NCI-H1436 (cell line): ENCODE measurements at places on chromosomes 7 and 10.

- no peak for DNase-seq
Measured at GRCh38 chr10:62765726-62766125, 38.8 kb upstream of the ADO start.

GRCh38 chr7:39075210-39075609 lies 97.5 kb downstream of the POU6F2 start:
- no peak for DNase-seq

DNA sequence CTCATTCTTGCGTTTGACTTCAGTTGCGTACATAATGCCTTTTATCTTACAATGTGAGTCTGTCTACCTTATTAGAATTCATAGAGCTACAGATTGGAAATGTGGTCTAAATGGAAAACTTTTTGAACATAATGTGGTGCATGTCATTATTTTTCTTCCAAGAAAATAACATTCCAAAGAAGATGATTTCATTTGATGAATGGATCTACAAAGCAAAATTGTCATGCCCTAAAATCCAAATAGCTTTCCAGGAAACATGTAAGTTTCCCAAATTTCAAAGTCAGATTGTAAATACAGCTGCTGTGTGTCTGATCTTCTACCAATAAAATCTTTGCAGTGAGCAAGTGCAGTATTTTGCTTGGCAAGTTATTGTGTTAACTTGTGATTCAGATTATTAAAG lies 101.8 kb upstream of the FZD8 start:
- no peak for DNase-seq

DNA sequence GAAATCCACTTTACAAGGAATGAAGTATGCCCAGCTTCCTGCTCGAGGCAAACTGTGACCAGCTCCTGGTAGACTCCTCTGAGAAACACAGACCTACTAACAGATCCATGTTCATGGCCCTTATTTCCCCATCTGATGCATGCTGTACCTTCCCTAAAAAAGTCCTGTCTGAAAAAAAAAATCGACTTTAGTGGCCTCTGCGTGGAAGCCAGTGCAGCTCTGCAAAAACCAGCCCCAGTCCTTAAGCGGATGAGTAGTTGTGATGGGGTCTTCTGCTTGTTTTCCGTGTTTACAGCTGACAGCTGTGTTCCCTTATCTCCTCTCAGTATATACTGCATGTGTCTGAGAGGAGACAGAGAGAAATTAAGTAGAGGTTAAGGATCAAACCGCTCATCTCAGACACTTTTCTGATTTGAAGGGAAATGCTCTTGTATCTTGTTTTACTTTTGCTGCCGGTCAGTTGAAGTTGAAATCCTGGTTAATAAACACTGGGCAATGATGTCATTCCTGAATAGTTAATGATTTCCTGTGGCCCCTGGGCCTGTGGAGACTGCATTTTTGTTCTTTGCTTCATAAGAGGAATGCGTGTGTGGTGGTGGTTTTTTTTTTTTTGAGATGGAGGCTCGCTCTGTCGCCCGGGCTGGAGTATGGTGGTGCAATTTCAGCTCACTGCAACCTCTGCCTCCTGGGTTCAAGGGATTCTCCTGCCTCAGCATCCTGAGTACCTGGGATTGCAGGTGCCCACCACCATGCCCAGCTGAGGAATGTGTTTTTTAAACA lies 67.6 kb downstream of the DOCK1 start:
- no peak for DNase-seq

GRCh38 chr10:4191354-4191753 lies 406.3 kb upstream of the KLF6 start:
- no peak for DNase-seq

DNA sequence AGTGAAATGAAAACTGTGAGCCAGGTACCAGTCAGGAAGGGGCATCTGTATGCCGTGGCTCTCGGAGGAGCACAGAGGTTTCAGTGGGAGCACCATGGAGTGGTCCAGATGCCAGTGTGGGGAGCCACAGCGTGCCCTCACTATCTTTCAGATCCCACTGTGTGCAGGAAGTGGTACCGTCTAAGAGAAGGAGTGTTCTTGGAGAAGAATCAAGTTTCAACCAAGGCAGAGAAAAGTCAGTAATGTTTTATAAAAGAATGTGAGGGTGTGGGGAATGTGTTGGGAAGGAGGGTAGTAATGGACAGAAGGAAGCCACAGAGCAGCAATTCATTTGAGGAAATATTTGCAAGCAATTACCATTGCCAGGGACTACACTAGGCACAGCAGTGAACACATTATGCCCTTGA lies 35.6 kb downstream of the PRKAR2B start:
- DNase-seq, result no peak

DNA sequence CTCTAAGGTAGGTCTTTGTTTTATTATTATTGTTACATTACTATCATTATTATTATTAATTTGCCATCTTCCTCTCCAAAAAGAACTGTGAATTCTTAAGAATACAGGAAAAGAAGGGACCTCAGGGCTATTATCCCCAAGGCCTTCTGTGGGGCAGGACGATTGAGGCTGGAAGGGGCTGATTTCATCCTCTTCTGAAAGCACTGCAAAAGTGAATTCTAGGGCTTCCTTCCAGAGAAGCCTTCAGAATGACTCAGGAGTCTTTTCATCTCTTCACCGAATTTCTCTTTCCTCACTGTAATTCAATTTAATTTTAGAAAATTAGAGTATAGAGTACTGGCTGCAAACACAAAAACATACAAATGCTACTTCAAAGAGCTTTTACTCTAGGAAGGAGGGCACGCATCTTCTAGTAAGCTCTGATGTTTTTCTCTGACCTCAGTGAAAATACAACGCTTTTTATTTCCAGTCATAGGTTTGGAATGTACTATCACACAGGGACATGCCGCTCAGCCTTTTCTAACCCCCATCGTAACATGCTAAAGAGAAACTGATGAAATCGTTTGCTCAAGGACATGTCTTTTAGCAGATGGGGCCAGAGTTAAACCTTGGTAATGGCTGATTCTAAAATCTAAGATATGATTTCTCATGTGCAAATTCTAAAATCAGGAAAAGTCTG lies 280.2 kb upstream of the PITRM1 start:
- DNase-seq, result no peak

- no peak for DNase-seq
Measured at GRCh38 chr10:14749070-14749809, 25.5 kb downstream of the FAM107B start.

DNA sequence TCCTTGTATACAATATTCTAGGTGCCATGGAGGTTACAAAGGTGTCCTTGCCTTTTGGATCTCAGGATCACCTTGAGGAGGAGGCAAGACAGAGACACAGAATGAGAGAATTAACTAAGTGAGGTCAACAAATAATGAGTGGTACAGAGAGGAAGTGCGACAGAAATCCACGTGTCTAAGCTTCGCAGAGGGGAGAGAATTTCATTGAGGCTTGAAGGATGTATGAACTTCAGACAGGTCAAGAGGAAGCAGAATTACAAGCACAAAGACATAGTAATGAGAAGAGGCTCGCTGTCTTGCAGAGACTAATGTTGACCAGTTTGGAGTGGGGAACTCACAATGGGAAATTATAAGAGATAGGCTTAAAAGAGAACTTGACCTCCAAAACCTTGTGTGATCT lies 308.7 kb downstream of the FRMD4A start:
- no peak for DNase-seq

- no peak for DNase-seq
Measured at GRCh38 chr7:13198036-13198435, 510.6 kb downstream of the ARL4A start.

GRCh38 chr10:101262147-101262546 lies 32.9 kb upstream of the LBX1 start:
- DNase-seq, result no peak

DNA sequence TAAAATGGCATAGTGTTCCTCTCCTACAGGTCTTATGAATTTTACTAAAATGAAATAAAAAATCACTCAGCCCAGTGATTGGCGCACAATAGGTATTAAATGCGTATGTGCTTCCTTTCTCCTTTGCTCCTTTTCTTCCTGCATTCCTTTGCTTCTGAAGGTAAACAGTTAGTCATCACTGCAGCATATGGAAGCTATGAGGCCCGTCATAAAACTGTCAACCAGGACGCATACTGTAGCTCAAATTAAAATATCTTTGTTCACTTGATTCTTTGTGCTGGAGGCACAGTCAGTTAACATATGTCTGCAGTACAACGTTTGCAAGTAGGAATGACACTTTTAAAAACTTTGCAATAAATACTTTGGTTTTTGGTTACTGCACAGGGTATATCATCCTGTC lies 374.7 kb downstream of the TCERG1L start:
- no peak for DNase-seq

GRCh38 chr10:126671402-126671975 lies 996 bp upstream of the C10orf90 start:
- DNase-seq, result no peak
